Naive B cell (primary cell): ENCODE measurements at places on chromosomes 5 and 9.

DNA sequence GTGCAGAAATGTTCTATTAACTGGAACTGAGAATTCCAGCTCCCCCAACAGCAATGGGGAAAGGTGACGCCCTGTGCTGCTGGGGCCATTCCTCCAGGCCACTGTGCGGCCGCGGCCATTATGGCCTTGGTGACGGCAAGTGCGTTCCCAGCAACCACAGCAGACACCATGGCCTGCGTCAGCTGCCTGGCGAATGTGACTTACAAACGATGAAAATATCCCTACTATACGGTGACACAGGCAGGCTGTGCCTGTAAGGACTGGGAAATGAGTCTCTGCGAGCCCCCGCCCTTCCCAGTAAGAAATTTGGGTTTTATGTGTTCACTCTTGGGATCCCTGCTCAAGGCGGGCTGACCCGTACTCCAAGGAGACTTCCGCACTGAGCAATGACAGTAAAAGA, 20.6 kb downstream of the CLPTM1L start:
- H3K4me3 ChIP-seq = no peak overlapping the region
- peaks cover 10% of the 10 kb centered on the region for H3K4me1 ChIP-seq
- no peak for DNase-seq
- no peak overlapping the region for H3K27ac ChIP-seq
- no peaks in the 10 kb centered on the region for H3K27me3 ChIP-seq

DNA sequence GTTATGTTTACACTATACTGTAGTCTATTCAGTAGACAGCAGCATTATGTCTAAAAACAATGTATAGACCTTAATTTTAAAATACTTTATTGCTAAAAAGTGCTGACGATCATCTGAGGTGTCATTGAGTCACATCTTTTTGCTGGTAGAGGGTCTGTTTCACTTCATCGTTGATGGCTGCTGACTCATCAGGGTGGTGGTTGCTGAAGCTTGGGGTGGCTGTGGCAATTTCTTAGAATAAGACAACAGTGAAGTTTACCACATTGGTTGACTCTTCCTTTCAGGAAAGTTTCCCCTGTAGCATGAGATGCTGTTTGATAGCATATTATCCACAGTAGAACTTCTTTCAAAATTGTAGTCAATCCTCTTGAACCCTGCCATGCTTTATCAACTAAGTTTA, 150.3 kb downstream of the FBXL7 start:
- H3K36me3 ChIP-seq = no peaks in the 10 kb centered on the region
- no peak overlapping the region for H3K27ac ChIP-seq
- no peaks in the 10 kb centered on the region for H3K27me3 ChIP-seq
- H3K4me1 ChIP-seq = no peaks in the 10 kb centered on the region

DNA sequence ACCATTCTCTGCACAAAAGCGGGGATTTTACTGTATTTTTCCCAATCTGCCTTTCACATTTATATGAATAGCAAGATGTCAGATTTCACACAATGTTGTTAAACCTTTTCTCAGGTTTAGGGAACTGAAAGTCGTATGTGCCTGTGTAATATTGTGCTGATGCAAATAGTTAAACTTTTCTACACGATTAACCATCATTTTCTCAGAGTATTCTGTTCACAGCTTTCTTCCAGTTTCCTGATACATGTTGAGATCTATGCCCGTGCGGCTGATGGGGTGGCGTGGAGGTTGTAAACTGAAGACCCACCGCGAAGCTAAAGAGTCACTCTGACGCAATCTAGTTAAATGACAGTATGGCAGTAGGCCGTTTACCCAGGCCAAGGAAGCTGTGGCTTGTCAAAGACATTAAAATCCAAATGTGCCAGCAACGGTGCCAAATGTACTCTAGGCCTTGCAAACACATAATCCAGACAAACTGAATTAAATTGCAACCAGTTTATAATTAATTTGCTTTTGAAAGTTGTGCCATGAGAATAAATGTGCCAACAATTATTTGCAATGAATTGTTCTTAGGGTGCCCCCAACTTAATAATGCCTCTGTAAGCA, 145.7 kb downstream of the EBF1 start:
- DNase-seq = peak; percentile 79
- no peaks in the 10 kb centered on the region for H3K36me3 ChIP-seq
- H3K4me1 ChIP-seq = peaks cover 91% of the 10 kb centered on the region
- peak overlapping the region; percentile 73 for H3K4me3 ChIP-seq
- no peaks in the 10 kb centered on the region for H3K27me3 ChIP-seq

DNA sequence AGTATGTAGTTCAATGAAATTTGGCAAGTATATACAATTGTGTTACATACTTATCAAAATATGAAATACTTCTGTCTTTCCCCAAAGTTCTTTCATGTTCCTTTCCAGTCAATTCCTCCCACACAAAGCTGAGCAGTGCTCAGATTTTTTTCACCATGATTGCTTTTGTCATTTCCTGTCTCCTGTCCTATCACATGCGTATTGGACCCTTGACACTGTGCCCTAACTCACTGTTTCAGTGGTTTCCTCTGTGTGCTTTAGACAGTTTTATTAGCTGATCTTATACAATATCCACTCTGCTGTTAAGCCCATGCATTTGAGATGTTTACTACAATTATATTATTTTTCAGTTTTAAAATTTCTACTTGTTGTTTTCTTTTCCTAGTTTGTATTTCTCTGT, 463.6 kb upstream of the MEF2C start:
- H3K36me3 ChIP-seq = peaks cover 6% of the 10 kb centered on the region
- H3K27ac ChIP-seq = no peak overlapping the region
- no peak overlapping the region for H3K4me3 ChIP-seq
- no peaks in the 10 kb centered on the region for H3K27me3 ChIP-seq

GRCh38 chr5:23437011-23437410, 70.4 kb upstream of the PRDM9 start:
- DNase-seq = no peak
- no peaks in the 10 kb centered on the region for H3K36me3 ChIP-seq
- H3K4me3 ChIP-seq = no peak overlapping the region
- no peaks in the 10 kb centered on the region for H3K4me1 ChIP-seq
- no peaks in the 10 kb centered on the region for H3K27me3 ChIP-seq

GRCh38 chr5:160605266-160605665, 183.6 kb downstream of the PTTG1 start:
- H3K4me1 ChIP-seq = no peaks in the 10 kb centered on the region
- no peaks in the 10 kb centered on the region for H3K27me3 ChIP-seq
- H3K4me3 ChIP-seq = no peak overlapping the region
- no peak for DNase-seq

DNA sequence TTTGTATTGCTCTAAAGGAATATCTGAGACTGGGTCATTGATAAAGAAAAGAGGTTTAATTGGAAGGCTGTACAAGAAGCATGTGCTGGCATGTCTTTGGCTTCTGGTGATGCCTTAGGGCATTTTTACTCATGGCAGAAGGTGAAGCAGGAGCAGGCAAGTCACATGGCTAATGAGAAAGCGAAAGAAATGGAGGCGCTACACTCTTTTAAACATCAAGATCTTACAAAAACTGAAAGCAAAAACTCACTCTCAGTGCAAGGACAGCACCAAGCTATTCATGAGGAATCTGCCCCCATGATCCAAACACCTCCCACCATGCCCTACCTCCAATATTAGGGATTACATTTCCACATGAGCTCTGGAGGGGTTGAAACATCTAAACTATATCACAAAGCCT, 1458.8 kb upstream of the ACO1 start:
- no peak overlapping the region for H3K27ac ChIP-seq
- no peak overlapping the region for H3K4me3 ChIP-seq
- no peaks in the 10 kb centered on the region for H3K4me1 ChIP-seq
- H3K27me3 ChIP-seq = no peaks in the 10 kb centered on the region

DNA sequence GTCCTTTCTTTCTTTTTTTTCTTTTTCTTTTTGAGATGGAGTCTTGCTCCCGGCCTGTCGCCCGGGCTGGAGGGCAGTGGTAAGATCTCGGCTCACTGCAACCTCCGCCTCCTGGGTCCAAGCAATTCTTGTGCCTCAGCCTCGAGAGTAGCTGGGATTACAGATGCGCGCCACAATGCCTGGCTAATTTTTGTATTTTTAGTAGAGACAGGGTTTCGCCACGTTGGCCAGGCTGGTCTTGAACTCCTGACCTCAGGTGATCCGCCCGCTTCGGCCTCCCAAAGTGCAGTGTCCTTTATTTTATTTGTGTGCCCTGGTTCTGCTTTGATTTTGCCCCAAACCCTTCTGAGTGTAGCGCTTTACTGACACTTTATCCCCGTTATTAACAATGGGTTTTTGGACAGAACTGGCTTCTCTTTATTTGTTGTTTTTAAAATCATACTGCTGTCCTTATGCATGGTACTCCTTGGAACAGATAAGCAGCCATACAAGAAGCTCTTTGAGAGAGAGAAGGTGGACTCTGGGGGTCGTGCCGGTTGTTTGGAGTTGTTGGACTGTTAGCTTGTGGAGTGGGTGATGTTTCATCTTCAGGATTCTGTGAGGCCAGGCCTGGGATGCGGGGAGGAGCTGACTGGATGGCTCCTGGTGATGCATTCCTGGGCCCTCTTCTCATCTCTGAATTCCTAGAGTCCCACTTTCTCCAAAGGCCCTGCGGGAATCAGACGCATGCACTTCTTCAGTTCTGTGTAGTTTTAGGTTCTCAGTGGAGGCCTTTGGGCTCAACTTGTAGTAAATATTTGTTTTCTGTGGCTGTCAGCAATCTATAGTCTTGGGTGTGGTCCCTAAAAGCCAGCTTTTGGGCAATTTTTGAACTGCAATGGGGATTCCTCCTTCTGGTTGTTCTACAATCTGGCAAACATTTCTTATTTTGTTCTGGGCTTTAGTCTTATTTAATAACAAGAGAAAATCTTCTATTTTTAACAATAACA, 47.8 kb downstream of the PTTG1 start:
- DNase-seq = no peak
- H3K27me3 ChIP-seq = peaks cover 15% of the 10 kb centered on the region
- peaks cover 9% of the 10 kb centered on the region for H3K36me3 ChIP-seq
- H3K4me1 ChIP-seq = peaks cover 42% of the 10 kb centered on the region
- no peak overlapping the region for H3K27ac ChIP-seq

- no peaks in the 10 kb centered on the region for H3K27me3 ChIP-seq
- peaks cover 83% of the 10 kb centered on the region for H3K4me1 ChIP-seq
- H3K27ac ChIP-seq = peak overlapping the region; percentile 61
- no peak for DNase-seq
- peaks cover 3% of the 10 kb centered on the region for H3K36me3 ChIP-seq
- H3K4me3 ChIP-seq = peak overlapping the region; percentile 45
These were observed 26.9 kb downstream of the CSNK1G3 start for GRCh38 chr5:123538670-123539459.

DNA sequence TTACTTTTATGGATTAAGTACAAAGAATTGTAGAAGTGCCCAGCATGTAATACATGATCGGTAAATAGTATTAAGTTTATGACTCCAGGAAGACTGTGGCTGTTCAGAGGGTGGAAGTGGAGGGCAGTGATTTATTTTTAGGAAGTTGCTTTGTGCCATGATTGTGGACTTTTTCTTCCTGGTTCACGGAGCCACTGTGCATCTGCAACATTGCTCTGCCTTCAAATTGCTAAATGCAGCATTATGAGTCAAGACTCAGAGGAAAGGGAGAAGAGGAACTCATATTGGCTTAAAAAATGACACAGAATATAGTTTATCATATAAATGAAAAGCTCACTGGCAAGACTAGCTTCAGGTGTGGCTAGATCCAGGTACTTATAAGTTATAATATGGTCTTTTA, 301.5 kb downstream of the KCTD16 start:
- no peaks in the 10 kb centered on the region for H3K36me3 ChIP-seq
- no peaks in the 10 kb centered on the region for H3K4me1 ChIP-seq
- no peak for DNase-seq
- peaks cover 5% of the 10 kb centered on the region for H3K27me3 ChIP-seq

GRCh38 chr9:20322212-20322611, 300.1 kb downstream of the MLLT3 start:
- no peaks in the 10 kb centered on the region for H3K36me3 ChIP-seq
- H3K27me3 ChIP-seq = peaks cover 16% of the 10 kb centered on the region
- no peak overlapping the region for H3K4me3 ChIP-seq
- H3K4me1 ChIP-seq = no peaks in the 10 kb centered on the region

DNA sequence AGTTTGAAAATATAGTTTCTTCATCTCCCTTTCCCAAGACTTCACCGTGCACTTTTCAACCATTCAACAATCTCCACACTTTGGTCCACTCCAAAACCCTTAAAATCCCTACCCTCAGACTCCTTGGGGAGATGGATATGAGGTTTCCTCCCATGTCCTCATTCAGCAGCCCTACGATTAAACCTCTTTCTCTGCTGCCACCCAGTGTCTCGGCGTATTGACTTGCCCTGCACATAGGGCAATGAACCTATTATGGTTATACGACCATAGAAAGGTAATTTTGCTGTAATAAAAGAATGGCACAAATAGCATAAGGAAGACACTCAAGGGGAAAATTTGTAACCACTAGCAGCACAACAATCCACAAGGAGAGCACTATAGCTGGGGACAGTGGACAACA, 803.5 kb downstream of the TLE1 start:
- H3K4me1 ChIP-seq = no peaks in the 10 kb centered on the region
- no peaks in the 10 kb centered on the region for H3K27me3 ChIP-seq
- no peak for DNase-seq
- H3K27ac ChIP-seq = no peak overlapping the region

DNA sequence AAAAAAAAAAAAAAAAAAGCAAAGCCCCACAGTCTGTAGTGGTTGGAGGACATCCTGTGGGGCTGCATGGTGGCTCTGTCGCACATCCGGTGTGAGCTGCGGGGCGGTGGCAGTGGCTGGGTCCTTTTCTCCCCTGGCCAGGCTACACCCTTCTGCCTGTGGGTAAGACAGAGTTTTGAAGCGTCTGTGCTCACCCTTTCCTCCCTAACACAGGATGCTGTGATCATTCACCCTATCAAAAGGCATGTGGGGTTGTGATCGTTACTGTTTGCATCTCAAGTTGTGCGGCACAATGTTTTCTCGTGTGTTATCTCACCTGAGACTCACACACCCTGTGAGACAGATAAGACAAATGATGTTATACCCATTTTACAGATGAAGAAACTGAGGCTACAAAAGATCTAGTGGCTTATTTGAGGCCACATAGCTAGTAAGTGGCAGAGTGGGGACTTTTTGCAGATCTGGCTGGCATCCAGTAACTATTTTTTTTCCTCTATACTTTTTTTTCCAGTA, 17.5 kb downstream of the IRF1 start:
- peaks cover 64% of the 10 kb centered on the region for H3K4me1 ChIP-seq
- DNase-seq = peak; percentile 91
- no peaks in the 10 kb centered on the region for H3K27me3 ChIP-seq
- peak overlapping the region; percentile 54 for H3K4me3 ChIP-seq

- no peak overlapping the region for H3K27ac ChIP-seq
- no peaks in the 10 kb centered on the region for H3K4me1 ChIP-seq
- H3K4me3 ChIP-seq = no peak overlapping the region
These were observed 74.1 kb downstream of the CSF2 start for GRCh38 chr5:132147663-132148062.
